ENCODE measurements at places on chromosomes 1 and 21.

- no peak for DNase-seq
Measured at GRCh38 chr1:11576109-11576875, 77.9 kb downstream of the FBXO2 start.

DNA sequence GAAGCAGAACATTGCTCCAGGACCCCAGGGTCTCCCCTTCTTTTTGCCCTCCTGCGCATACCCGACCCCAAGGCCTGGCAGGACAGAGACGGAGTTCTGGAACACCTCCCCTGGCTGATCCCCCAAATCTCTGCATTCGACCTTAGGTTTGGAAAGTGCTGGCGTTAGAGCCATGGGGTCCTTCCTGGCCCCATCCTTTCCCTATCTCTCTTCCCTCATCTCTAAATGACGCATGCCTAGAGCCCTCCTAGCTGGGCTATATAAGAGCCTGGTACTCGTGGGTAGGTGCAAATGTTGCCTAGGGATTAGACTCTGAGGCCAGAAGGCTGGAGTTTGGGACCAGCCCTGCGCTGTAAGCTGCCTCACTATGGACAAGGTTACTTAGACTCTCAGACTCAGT, 16.6 kb downstream of the SLC26A9 start:
- DNase-seq = no peak

DNA sequence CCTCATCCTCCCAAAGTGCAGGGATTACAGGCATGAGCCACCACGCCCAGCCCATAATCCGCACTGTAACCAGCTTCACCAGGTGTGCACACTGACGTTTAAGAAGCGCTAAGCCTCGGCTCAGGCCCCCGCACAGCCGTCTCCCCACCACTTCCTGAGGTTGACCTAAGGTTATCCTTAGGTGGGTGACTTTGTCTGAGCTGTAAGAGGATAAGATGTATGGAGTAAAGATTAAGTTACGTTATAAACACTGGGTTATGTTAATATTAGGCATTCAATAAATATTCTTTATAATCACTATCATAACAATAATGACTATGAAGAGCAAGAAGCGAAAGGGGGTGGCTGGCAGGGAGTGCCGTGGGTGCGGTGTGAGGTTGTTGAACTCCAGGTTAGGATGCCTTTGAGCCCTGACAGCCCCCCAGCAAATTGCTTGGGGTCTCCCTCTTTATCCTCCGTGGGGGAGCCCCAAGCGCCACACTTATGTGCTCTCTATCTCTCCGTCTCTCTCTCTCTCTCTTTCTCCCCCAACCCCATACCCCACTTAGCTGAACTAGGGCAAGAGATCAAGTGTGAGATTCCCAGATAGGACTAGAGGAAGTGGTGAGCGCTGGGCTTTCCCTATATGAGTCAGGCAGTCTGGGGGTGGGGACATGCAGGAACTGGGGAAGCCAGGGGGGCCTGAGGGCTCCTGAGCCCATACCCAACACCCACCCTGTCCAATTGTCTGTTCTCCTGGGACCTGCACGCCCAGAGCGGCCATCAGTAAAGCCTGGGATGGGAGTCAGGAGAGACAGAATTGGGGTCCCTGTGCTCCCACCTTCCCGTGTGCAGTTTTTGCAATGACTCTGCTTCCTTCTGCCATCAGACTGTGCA, 7.6 kb downstream of the EFHD2 start:
- peak; percentile 44 for DNase-seq

DNA sequence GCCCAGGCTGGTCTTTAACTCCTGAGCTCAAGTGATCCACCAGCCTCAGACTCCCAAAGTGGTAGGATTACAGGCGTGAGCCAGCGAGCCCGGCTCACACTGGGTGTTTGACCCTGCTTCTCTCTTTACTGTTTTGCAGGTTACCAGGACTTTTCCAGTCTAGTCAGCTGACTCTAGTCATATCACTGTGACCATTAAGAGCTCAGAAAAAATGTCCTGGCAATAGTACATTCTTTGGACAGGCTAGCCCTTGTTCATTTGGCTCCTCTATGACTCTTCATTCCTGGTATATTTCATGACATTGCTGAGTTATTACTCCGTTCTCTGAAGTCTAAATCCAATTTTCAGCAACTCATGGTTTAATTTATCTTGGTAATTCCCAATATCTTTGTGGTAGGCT, 8.0 kb upstream of the CA6 start:
- DNase-seq = no peak

GRCh38 chr1:184622136-184622823, 132.4 kb downstream of the EDEM3 start:
- DNase-seq = no peak

GRCh38 chr1:19045898-19046880, 89.7 kb upstream of the IFFO2 start:
- DNase-seq = no peak

Measured in stimulated activated CD8-positive, alpha-beta memory T cell treated with anti-CD3 and anti-CD28 coated beads, Interleukin-12 subunit alpha, Interleukin-12 subunit beta, amount 100 ng/mL, for 1 hour (primary cell).